Fibroblast of the aortic adventitia (primary cell): ENCODE measurements at places on chromosomes 5 and 9. TPM values are rescaled to one million over a fixed set of nuclear protein-coding genes. Genes with fewer than 3 reads are reported as not detected.

CCIN gene
- total RNA-seq, result 0.25 and 2.6 TPM in 2 replicates

RIOK2 gene
- total RNA-seq, result 24.9 and 27.5 TPM in 2 replicates

DBH gene
- total RNA-seq, result not detected in 2 replicates

RASGRF2 gene
- 0.49 and 3.3 TPM in 2 replicates for total RNA-seq

SLC36A3 gene
- not detected in 2 replicates for total RNA-seq

WWC1 gene
- total RNA-seq, result 0.45 and 2.7 TPM in 2 replicates

LRRC70 gene
- 1.2 and 1.6 TPM in 2 replicates for total RNA-seq
